CD4-positive, alpha-beta memory T cell (primary cell): ENCODE measurements at places on chromosomes 16 and 17. TPM values are rescaled to one million over a fixed set of nuclear protein-coding genes. Genes with fewer than 3 reads are reported as not detected.

- H3K27ac ChIP-seq: no peak overlapping the region
- H3K36me3 ChIP-seq: no peaks in the 10 kb centered on the region
- H3K4me1 ChIP-seq: no peaks in the 10 kb centered on the region
- no peak overlapping the region for H3K4me3 ChIP-seq
Observed at GRCh38 chr17:63279498-63280230, 166.4 kb downstream of the CYB561 start.

Gene CIBAR2
- total RNA-seq: not detected

DNA sequence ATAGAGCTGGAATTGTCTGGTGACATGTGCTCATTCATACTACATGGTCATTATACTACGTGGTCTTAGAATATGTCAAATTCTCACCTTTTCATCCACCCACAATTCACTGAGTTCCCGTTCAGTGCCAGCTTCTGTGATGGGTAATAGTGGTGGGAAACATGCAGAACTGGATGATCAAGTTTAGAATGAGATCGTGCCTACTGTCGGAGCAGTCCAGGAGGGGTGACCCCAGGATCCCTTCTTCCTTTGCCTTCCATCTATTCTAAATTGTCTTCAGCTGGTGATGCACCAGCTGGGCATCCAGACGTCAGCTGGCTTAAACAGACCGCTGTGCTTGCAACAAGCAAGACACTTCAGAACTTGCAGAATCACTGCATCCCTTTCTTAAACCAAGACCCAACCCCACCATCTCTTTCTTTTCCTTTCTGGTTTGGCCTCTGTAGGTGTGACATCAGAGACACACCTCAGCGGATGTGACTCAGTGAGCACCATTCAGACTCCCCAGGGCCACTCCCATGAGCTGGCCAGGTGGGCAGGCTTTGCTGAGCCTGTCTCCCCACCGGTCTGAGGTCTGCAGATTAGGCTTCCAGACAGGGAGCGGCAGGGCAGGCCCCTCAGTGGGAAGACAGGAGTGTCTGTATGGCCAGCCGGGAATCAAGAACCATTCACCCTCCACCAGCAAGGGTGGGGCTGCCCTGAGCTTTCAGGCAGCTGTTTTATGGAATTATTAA is 18.1 kb downstream of the C17orf100 start:
- peaks cover 4% of the 10 kb centered on the region for H3K4me1 ChIP-seq
- H3K27me3 ChIP-seq: no peaks in the 10 kb centered on the region
- no peak for DNase-seq
- no peaks in the 10 kb centered on the region for H3K36me3 ChIP-seq

- DNase-seq: no peak
- no peak overlapping the region for H3K27ac ChIP-seq
- H3K4me3 ChIP-seq: no peak overlapping the region
- H3K27me3 ChIP-seq: no peaks in the 10 kb centered on the region
- H3K4me1 ChIP-seq: no peaks in the 10 kb centered on the region
- no peaks in the 10 kb centered on the region for H3K36me3 ChIP-seq
Observed at GRCh38 chr16:66091471-66091891, 275.0 kb upstream of the CDH5 start.

DNA sequence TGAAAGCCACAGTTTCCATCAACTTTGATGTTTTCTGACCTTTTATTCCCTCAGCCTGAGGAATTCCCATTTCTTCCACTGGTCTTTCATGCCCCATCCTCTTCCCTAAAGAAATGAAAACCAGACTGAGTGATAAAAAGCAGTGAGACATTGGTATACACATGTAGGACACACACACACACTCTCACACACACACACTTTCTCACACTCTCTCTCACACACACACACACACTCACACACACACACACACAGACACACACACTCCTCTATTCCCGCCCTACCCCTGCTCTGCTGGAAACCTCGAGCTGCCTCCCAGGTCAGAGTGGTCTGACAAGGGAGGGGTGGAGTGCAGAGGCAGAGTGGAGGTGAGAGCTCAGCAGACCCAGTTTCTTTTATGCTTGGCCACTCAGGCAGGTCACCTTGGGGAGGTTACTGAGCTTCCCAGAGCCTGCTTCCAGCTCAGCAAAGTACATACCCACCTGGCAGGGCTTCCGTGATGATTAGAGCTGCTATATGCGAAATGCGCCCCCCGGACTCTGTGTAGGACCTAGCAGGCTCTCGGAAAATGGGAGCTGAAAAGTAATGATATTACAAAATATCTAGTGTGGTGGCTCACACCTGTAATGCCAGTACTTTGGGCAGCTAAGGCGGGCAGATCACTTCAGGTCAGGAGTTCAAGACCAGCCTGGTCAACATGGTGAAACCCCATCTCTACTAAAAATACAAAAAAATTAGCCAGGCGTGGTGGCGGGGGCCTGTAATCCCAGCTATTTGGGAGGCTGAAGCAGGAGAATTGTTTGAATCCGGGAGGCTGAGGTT is 30.7 kb downstream of the CCR7 start:
- peak overlapping the region; percentile 47 for H3K27ac ChIP-seq
- DNase-seq: no peak
- H3K4me1 ChIP-seq: peaks cover 90% of the 10 kb centered on the region

- H3K36me3 ChIP-seq: no peaks in the 10 kb centered on the region
- no peak for DNase-seq
- no peak overlapping the region for H3K27ac ChIP-seq
- H3K4me1 ChIP-seq: no peaks in the 10 kb centered on the region
- no peaks in the 10 kb centered on the region for H3K27me3 ChIP-seq
Observed at GRCh38 chr17:9968008-9968407, 62.9 kb upstream of the RCVRN start.

DNA sequence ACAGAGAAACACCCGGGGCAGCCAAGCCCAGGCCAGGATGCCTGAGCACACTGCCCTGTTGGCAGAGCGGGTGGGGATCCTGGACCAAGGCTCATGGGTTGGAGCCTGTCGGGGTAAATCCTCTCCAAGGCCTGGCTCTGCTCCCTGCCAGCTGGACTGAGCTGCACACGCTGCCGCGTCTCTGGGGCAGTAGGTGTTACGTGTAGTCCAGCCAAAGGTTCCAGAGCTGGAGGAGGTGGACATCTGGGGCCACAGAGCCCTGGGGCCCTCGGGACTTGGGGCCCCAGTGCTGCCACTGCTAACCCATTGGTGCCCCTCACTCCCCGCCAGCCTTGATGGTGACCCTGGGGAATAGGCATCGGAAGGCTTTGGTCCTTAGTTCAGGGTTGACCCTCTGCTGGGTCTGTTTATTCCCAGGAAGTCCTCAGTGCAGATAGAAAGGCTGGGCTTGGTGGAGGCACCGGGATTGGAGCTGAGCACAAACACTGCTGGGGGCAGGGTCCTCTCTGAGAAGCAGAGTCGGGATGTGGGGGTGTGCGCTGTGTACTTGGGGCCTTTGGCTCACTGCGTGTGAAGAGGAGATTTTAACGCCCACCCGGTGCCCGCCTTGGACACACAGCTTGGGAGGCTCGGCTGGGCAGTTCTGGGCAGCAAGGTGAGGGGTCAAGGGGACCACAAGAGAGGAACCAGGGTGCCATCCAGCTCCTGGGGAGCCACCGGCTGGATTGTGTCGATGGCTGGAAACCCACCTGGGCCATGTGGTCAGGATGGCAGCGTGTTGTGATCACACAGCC is 16.3 kb upstream of the CBX4 start:
- no peak for DNase-seq
- H3K4me3 ChIP-seq: no peak overlapping the region
- H3K36me3 ChIP-seq: no peaks in the 10 kb centered on the region
- peaks cover 5% of the 10 kb centered on the region for H3K4me1 ChIP-seq
- H3K27me3 ChIP-seq: no peaks in the 10 kb centered on the region

DNA sequence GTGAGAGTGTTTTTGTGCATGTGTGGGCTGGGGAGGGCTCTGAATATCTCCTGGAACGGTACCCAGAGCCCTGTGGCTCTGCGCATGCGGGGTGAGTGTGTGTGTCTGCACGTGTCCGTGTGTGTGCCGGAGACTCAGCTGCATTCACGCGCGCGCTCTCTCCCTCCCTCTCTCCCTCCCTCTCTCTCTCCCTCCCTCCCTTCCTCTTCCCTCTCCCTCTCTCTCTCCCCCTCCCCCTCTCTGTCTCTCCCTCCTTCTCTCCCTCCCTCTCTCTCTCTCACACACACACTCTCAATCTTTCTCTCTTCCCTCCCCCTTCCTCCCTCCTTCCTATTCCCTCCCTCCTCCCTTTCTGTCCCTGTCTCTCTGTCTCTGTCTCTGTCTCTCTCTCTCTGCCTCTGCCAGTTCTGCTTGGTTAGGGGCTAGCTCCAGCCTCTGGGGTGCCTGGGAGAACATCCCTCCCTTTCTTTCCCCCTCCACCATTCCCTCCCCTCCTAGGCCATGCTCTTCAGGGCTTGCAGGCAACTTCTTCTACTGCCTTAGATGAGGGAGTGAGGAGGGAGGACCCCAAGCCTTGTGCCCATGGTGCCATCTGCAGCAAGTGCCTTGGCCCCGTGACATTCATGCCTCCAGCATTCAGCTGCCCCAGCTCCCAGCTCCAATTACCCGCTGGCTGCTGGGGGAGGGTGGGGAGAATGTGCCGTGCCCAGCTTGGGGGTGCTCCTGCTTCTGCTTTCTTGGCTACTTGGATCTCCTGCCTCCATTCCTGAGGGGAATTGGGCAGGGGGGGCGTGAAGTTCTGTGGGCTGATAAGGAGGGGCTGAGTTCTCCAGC is 6.4 kb downstream of the THRA start:
- H3K36me3 ChIP-seq: no peaks in the 10 kb centered on the region
- H3K27me3 ChIP-seq: no peaks in the 10 kb centered on the region
- peak overlapping the region; percentile 47 for H3K4me3 ChIP-seq
- peaks cover 79% of the 10 kb centered on the region for H3K4me1 ChIP-seq
- H3K27ac ChIP-seq: peak overlapping the region; percentile 54
- DNase-seq: peak; percentile 77

Gene SRL
- total RNA-seq: not detected

DNA sequence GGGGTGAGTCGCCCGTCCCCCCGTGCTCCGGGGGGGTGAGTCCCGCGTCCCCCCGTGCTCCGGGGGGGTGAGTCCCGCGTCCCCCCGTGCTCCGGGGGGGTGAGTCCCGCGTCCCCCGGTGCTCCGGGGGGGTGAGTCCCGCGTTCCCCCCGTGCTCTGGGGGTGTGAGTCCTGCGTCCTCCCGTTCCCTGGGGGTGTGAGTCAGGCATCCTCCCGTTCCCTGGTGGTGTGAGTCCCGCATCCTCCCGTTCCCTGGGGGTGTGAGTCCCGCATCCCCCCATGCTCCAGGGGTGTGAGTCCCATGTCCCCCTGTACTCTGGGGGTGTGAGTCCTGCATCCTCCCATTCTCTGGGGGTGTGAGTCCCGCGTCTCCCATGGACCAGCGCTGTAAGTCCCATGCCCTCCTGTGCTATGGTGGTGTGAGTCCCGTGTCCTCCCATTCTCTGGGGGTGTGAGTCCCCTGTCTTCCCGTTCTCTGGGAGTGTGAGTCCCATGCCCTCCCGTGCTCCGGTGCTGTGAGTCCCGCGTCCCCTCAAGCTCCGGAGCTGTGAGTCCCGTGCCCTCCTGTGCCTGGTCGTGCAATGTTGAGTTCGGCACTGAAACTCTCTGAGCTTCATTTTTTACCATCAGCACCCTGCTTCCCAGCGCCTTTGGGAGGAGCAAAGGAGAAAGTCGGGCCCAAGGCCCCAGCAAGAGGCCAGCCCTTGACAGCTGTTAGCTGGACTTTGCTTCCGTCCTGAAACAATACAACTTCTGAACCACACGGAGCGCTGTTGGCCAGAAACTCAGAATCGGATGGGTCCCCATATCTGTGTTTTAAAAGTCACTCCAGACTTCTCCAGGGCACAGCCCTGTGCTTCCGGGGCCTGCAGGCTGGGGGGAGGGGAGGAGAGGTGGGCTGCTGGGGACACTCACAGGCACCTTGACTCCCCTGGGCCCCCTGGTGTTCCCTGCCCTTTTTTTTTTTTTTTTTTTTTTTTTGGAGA is 11.5 kb upstream of the ZC3H18 start:
- H3K36me3 ChIP-seq: no peaks in the 10 kb centered on the region
- no peaks in the 10 kb centered on the region for H3K27me3 ChIP-seq
- no peak for DNase-seq
- H3K4me3 ChIP-seq: no peak overlapping the region
- no peak overlapping the region for H3K27ac ChIP-seq

GRCh38 chr16:21033704-21034103 is 116.9 kb downstream of the DNAH3 start:
- H3K4me3 ChIP-seq: no peak overlapping the region
- H3K27me3 ChIP-seq: no peaks in the 10 kb centered on the region
- DNase-seq: no peak
- no peaks in the 10 kb centered on the region for H3K36me3 ChIP-seq

DNA sequence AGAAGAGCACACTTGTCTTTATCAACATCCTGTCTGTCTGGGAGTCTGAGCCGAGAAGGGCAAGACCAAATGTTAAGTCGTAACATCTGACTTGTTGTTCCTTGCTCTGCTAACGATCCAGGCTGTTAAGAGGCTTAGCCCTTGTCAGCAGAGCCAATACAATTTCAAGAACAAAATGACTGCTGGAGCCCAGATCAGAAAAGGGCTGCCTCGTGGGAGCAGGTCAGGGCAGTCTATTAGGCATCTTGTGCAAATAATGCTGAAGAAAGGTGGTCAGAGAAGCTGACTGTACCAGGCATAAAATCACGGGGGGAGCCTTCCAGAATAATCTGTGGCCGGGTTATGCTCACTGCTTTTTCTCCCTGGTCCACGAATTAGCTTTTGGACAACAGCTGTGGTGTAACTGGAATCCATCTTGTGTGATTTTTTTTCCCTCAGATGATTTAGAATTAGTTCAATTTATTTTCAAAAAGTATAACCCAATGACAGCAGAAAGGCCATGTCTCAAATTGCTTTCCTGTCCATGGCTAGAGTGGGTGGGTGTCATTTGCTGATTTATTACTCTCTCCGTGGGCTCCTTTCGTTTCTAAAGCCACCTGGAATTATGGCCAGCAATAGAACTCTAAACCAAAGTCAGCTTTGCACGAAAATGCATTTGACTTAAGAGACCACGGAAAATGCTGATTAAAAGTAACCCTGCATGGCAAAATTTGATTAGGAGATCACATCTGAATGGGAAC is 221.1 kb upstream of the HSBP1 start:
- no peaks in the 10 kb centered on the region for H3K36me3 ChIP-seq
- H3K27me3 ChIP-seq: no peaks in the 10 kb centered on the region
- H3K4me3 ChIP-seq: no peak overlapping the region
- H3K27ac ChIP-seq: no peak overlapping the region

Gene SLC52A1
- 0.58 TPM for total RNA-seq

Gene GNAO1
- total RNA-seq: 10.5 TPM
